ENCODE measurements at places on chromosomes 1 and 21. TPM values are rescaled to one million over a fixed set of nuclear protein-coding genes. Genes with fewer than 3 reads are reported as not detected.

The PGLYRP3 gene
- not detected for total RNA-seq

- no peak for DNase-seq
Measured at GRCh38 chr21:45177039-45177438, 102.7 kb downstream of the ADARB1 start.

DNA sequence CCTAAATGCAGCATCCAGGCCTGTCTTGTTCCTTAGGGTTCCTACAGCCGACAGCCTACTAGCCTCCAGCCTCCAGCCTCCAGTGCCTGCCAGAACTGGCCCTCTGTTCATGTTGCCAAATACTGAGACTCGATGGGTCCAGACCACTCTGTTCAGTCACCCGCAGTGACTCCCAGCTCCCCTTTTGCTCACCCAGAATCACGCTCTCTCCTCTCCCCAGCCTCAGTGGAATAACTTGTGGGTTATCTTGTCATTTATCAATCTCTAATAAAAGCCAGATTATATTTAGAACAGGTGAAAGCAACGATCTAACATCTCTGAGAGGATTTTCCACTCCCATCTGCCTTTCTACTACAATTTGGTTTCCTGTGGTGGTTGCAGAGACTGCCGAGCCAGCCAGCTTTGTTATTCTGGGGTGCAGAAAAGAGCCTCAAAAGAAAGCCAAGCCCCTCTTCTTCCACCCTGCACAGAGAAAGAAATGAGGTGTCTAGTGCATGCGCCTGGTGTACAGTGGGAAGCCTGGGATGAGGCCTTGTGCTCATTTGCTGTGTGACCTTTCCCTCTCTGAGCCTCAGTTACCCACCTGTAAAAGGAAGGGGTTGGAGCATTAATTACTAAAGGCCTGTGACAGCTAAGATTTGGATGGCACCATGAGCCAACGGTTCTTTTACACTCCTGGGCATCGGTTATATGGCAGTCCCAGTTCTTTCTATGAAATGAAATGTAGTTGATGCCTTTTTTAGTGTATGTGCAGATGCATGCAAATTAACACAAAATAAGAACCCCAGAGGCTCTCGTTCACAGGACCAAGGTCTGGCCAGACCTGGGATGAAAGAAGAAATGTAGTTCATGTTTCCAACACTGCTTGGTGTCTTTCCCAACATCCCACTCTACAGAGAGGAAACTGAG is 42.9 kb upstream of the ID3 start:
- DNase-seq = no peak

- no peak for DNase-seq
Measured at GRCh38 chr1:42963378-42964043, 4.8 kb upstream of the SLC2A1 start.

- no peak for DNase-seq
Measured at GRCh38 chr1:198649232-198649967, 10.6 kb downstream of the PTPRC start.

Measured in breast epithelium (tissue), 4 donors.